A172 (cell line): ENCODE measurements at places on chromosomes 12 and 14. TPM values are rescaled to one million over a fixed set of nuclear protein-coding genes. Genes with fewer than 3 reads are reported as not detected.

TOGARAM1 gene
- 7.1 and 7.7 TPM in 2 replicates for total RNA-seq

OR4Q2 gene
- not detected in 2 replicates for total RNA-seq

CLEC4E gene
- not detected in 2 replicates for total RNA-seq

KRT75 gene
- 0.07 TPM in 1 of 2 replicates, not detected in the other for total RNA-seq

DNAI7 gene
- 0.38 TPM in 1 of 2 replicates, not detected in the other for total RNA-seq

PLA2G1B gene
- not detected in 2 replicates for total RNA-seq

CACNB3 gene
- total RNA-seq = 11.7 and 20.4 TPM in 2 replicates

ENDOU gene
- total RNA-seq = not detected in 2 replicates

STAB2 gene
- not detected in 2 replicates for total RNA-seq

CPNE8 gene
- total RNA-seq = 0.09 and 0.48 TPM in 2 replicates

NRXN3 gene
- total RNA-seq = 0.59 and 0.74 TPM in 2 replicates

CD4 gene
- not detected in 2 replicates for total RNA-seq

RIMKLB gene
- 18.7 and 35.8 TPM in 2 replicates for total RNA-seq

MAGOHB gene
- total RNA-seq = 28.6 and 35.9 TPM in 2 replicates

GRIN2B gene
- total RNA-seq = not detected in 2 replicates

PA2G4 gene
- 246 and 349 TPM in 2 replicates for total RNA-seq

C14orf39 gene
- not detected in 2 replicates for total RNA-seq

LYSET gene
- 17.8 and 30.3 TPM in 2 replicates for total RNA-seq

PACS2 gene
- 29.8 and 35.9 TPM in 2 replicates for total RNA-seq

CINP gene
- 47.4 and 51.2 TPM in 2 replicates for total RNA-seq

CCDC38 gene
- 0.07 TPM in 1 of 2 replicates, not detected in the other for total RNA-seq

TSHR gene
- not detected in 2 replicates for total RNA-seq

MIP gene
- not detected in 2 replicates for total RNA-seq

ACSM4 gene
- total RNA-seq = not detected in 2 replicates

TRIM9 gene
- total RNA-seq = 0.02 and 0.34 TPM in 2 replicates

HOMEZ gene
- total RNA-seq = 4.5 and 4.7 TPM in 2 replicates

TAS2R9 gene
- total RNA-seq = not detected in 2 replicates

TRAFD1 gene
- total RNA-seq = 30.9 and 31.9 TPM in 2 replicates

PXMP2 gene
- 36.3 and 43.1 TPM in 2 replicates for total RNA-seq

CIDEB gene
- not detected in 2 replicates for total RNA-seq

PPFIA2 gene
- 0.62 and 3.3 TPM in 2 replicates for total RNA-seq

ACTR6 gene
- 30.7 and 55.4 TPM in 2 replicates for total RNA-seq

SERPINA9 gene
- 0.34 TPM in 1 of 2 replicates, not detected in the other for total RNA-seq
